ENCODE measurements at places on chromosomes 2 and 18.

- ATAC-seq: no peak
Measured at GRCh38 chr2:11371092-11371937, 26.9 kb upstream of the ROCK2 start.

DNA sequence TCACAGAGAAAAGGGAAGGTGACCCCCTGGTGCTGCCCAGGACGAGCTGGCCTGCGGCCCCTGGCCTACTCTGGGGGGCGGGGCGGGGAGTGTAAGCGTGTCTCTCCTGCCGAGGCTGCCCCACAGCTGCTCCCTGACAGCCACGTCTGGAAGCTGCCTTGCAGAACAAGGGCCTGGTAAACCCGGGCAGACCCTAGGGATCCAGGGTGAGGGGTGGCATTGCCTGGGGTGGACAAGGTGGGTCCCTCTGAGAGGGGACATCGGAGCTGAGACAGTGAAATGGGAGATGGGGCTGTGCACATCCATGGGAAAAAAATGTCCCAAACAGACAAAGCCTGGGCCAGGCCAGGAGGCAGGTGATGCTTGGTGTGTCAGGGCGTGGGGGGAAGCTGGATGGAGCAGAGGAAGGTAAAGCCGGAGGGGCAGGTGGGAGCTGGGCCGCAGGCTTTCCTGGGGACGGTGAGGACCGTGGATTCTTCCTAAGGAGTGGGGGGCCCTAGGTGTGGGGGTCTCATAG lies 66.0 kb upstream of the HDAC4 start:
- ATAC-seq: no peak

GRCh38 chr2:23107327-23107941 lies 277.5 kb upstream of the KLHL29 start:
- no peak for ATAC-seq

DNA sequence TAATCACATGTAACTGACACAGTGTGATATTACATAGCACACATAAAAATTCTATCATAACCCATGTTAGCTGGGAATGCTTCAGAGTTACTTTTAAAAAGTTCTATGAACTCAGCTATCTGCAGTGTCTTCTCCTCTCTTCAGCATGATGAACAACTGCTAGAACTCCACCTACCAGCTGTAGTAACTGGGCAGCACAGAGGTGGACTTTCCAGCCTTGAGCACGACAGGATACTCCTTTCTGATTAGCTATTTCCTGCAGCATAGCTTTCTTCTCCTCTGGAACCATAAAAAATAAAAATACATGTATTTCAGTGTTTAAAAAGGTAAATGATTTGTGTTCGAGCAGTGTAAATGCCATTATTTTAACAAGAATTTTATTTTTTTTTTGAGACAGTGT lies 59.5 kb upstream of the AMMECR1L start:
- no peak for ATAC-seq

GRCh38 chr2:234425639-234426603 lies 71.0 kb downstream of the ARL4C start:
- ATAC-seq: peak; percentile 47

DNA sequence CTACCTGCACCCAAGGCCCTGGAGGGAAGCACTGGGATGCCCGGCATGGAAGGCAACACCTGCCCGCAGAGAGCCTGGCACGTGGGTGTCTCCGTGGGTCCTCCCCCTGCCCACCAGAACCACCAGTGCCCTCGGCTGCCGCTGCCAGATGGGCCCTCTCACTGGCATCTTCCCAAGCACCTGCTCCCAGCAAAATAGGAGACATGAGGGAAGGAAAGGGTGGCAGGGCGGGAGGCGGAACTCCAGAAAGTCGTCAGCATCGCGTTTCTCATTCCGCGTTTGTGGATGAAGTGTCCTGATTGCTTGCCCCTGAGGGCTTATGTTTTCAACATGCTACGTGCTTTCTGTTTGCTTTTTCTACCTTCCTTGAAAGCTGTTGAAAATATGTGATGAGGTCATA lies 8.8 kb upstream of the SNTG2 start:
- ATAC-seq: no peak

GRCh38 chr18:23838233-23838632 lies 149.0 kb downstream of the LAMA3 start:
- ATAC-seq: no peak

- ATAC-seq: no peak
Measured at GRCh38 chr2:16303273-16303577, 362.4 kb downstream of the CYRIA start.

GRCh38 chr18:44973282-44973681 lies 292.6 kb downstream of the SETBP1 start:
- ATAC-seq: no peak

DNA sequence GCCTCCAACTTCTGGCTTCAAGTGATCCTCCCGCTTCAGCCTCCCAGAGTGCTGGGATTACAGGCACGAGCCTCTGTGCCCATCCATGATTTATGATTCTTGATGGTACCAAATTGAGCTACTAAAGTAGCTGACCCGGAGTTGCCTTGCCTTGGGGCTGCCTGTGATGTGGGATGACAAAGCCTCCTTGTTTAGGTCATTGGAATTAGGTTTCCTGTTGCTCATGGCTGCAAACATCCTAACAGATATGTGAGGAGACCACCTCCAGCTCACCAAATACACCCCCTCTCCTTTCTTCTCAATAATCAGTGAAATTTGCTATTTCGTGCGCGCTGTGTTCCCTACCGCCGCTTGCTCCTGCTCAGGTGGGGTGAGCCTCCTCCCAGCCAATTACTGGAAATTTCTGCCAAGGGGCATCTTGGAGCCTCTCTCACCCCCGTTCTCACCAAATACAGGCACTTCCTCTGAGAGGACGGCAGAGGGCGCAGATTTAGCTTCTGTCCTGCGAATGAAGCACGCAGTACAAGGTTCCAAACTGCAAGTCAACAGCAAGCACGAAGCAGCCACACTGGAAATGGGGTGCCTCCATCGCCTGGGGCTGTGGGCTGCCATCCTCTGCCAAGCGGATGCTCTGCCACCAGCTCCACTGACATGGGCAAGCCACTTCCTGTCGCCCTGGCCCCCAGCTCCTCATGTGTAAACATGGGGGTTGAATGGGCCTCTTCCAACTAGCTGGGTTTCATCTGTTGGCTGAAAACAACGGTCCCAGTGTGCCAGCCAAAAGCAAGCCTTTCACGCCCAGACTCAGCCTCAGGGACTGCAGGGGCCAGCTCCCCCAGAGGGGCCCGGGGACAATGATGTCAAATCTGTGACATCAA lies 71.7 kb downstream of the NCAPH start:
- ATAC-seq: peak; percentile 70

DNA sequence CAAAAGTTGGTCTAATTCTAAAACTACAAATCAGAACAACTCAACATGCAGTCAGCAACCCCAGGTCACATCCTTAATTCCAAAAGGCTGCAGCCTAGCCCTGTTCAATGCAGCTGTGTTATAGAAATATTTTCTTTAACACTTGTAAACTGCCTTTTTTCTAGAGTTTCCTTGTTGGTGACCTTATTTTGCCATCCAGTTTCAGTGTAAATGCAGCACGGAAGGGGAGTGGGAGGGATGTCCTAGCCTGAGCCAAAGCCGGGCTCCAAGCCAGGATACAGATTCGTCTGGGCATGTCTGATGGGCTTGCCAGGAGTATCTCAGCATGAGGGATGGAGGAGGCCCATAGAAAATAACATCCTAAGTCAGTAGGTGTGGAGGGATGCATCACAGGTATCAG lies 17.7 kb upstream of the SP3 start:
- no peak for ATAC-seq

- no peak for ATAC-seq
Measured at GRCh38 chr2:80517316-80517715, 212.8 kb upstream of the LRRTM1 start.

- no peak for ATAC-seq
Measured at GRCh38 chr2:118249531-118249930, 161.3 kb downstream of the INSIG2 start.

DNA sequence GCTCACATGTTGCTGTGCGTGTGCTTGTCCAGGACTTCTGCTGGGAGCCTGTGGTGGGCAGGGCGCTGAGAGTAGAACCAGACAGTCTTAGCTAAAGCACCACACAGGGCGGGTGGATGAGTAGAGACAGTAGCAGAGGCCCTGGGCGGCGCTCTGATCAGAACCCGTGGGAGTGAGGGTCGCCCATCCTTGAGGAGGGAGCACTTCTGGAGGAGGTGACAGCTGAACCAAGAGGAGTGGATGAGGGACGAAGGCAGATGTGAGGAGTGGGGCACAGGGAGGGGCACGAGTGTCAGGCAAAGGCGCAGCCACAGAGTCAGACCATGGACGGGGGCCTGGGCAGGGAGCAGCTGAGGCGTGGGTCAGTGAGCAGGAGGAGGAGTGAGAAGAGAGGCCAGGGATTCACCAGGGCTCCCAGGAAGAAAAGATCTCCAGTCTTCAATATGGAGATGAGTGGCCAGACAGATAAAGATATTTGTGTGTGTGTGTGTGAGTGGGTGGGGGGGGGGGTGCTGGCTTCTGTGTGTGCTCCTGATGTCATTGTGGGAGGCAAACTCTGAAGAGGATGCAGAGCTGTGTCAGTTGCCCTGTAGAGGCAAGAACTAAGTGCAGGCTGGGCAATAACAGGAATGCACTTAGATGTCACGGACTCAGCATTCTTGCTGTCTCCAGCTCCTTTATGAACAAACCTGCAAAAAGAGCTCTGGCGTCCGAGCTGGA lies 79.6 kb downstream of the TPO start:
- ATAC-seq: peak; percentile 34

- ATAC-seq: no peak
Measured at GRCh38 chr2:173692068-173692467, 273.1 kb downstream of the SP3 start.

DNA sequence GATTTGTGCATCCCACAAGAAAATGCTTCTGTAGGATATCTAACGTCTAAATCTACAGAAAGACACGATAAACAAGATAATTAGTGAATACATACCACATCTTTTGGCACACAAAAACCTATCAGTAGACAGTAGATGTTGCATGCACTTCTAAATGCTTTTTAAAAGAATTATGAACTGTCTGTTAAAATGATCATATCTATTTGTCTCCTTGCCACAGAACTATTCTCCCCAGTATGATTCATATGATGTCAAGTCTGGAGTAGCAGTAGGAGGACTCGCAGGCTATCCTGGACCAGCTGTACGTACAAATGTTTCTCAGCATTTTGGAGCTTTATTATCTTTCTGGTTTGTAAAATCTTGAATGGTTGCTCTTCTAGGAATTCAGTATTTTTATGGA lies 12.7 kb downstream of the COL3A1 start:
- ATAC-seq: no peak

- ATAC-seq: no peak
Measured at GRCh38 chr2:16614314-16614860, 51.2 kb downstream of the CYRIA start.

DNA sequence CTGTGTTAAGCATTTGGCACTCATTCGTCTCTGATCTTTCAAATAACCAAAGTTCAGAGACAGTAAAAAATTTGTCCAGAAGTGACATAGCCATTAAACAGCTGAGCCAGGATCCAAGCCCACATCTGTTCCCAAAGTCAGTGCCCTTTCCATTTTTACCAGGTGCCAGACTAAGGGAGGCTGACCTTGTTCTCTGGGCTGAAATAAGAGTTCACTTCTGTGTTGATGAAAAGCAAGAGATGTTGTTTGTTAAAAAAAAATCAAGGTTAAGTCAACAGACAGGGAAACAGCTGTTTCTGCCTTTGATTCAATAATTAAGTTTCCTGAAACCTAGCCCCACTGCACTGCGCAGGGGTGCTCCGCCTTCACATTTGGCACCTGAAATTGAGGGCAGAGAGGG lies 117.1 kb downstream of the PRKRA start:
- no peak for ATAC-seq

DNA sequence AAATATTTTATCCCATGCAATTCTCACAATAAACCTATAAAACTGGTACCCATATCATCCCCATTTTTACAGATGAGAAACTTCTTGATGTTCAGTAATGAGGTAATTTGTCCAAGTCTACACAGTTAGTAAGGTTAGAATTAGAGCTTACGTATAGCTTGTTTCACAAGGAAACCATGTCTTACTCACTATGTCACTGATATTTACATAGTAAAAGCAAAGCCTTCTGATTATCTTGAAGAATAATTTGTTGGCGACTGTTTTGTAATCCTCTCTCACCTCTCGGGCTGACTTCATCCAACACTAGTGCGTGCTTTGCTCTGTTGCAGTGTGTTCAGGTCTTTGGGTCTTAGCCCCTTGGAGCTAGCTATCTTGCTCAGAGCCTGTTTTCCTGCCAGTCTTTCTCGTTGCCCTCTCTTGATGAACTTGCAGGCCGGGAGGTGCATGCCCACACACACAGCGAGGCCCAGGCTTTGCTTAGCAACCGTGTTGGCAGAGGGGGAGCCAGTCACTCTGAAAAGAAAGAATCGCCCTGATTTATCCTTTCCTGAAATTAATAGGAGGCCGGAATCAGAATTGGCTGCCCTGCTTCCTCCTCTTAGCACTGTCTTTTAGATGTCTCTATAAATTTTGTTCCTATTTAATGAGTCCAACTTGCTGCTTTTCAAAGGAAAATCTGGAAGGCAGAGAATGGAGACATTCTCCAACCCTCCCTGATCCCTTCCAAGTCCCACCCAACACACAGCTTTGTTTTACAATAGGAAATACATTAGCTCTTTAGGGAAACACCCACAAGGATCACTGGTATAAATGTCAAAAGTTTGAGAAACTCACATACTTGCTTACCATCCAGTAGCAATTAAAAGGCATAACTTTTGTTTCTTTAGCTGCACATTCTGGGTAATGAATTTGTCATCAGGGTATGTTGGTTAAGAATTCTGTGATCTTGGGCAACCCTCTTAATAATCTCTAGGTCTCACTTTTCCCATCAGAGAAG lies 97.6 kb upstream of the SEC11C start:
- no peak for ATAC-seq

GRCh38 chr2:57490741-57491140 lies 555.9 kb upstream of the VRK2 start:
- no peak for ATAC-seq

DNA sequence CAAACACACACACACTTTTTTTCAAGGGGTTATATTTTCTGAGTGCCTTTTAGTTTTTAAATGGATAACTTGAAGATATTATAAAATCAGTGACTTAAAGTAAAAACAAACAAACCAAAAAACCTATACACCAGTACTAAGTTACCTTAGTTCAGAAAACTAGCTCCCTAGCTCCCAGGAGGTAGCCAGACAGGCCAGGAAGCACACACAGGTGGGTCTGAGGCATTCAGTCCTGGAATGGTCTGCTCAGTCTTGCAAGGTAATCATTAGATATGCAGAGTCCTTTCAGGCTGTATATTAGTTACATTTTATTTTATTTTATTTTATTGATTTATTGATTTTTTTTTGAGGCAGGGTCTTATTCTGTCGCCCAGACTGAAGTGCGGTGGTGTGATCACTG lies 10.7 kb upstream of the DYNC2LI1 start:
- ATAC-seq: no peak

DNA sequence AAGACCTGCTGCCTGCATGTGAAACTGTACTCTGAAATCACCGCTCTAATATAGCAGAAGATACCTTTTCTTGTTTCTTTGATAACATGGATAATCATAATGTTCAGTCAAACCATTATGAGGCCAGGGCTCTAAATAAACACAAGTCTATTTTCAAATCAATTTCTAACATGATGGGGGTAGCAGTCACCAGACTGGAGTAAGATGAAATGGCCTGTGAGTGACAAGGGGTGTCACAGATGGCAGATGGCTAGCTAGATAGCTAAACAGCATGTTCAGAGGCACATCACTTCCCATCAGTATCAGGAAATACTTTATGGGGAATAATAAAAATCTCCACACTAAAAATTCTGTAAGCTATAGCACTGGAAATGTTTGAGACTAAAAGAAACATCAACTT lies 14.0 kb downstream of the MBD2 start:
- no peak for ATAC-seq

- no peak for ATAC-seq
Measured at GRCh38 chr2:156430236-156430979, 5.8 kb upstream of the GPD2 start.

GRCh38 chr2:43622931-43623451 lies 14.1 kb upstream of the PLEKHH2 start:
- ATAC-seq: no peak

- ATAC-seq: no peak
Measured at GRCh38 chr2:230258483-230258882, 32.9 kb downstream of the SP140 start.
